Common myeloid progenitor, CD34-positive (primary cell): ENCODE measurements at places on chromosomes 11 and 22.
A peak's percentile ranks its signal among the peaks of the same experiment; 100 is the strongest.

DNA sequence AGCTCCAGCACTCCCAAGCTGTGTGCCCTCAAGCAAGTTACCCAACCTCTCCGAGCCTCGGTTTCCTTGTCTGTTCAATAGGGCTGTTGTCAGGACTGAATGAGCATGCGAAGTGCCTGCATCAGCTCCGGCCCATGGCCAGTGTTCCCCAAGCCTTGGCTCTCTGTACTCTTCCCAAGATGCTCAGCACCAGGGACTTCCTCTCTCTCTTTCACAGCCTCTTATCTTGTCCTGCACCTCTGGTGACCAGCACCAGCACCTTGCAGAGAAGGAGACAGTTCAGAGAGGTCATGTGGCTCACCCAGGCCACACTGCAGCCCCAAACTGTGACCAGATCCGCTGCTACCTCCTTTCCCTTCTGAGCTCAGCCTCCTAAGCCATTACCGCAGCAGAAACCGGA is 120.3 kb upstream of the ANO1 start:
- no peak for DNase-seq
- no peaks in the 10 kb centered on the region for H3K27me3 ChIP-seq
- no peaks in the 10 kb centered on the region for H3K4me1 ChIP-seq

DNA sequence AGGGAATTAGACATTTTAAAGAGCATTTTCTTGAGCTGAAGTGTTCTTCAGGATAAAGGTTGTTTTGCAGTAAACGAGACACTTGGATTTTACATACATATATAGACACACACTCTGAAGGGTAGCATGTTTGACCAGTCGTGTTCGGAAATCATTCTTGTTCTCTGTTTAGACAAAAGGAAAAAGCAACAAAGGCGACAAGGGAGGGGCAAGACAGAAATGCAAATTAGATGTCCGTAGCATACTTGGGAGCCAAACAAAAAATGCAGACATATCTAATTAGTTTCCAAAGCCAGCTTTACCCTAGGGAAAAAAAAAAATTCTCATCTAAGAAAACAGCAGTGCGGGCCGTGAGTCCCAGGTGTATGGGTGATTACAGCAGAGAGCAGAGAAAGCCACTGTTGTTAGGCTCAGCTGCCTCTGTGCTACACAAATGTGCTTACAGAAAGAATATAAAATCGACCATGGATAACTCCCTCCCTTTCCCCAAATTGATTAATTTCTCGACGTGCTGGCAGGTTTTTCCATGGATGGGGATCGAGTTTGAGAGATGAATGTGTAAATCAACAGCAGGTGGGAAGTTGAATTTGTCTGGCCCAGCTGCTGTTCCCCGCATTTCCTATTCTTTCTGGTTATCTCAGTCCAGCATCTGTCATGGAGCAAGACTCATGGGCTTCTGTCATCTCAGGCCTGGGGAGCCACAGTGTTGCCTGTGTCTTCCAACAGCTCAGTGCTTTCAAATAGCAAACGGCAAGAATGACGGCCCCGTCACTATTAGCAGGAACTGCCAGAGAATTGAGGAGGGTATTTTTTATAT is 176.5 kb upstream of the TTC12 start:
- no peaks in the 10 kb centered on the region for H3K4me1 ChIP-seq
- H3K36me3 ChIP-seq, result no peaks in the 10 kb centered on the region
- no peak overlapping the region for H3K4me3 ChIP-seq
- H3K27me3 ChIP-seq, result no peaks in the 10 kb centered on the region

DNA sequence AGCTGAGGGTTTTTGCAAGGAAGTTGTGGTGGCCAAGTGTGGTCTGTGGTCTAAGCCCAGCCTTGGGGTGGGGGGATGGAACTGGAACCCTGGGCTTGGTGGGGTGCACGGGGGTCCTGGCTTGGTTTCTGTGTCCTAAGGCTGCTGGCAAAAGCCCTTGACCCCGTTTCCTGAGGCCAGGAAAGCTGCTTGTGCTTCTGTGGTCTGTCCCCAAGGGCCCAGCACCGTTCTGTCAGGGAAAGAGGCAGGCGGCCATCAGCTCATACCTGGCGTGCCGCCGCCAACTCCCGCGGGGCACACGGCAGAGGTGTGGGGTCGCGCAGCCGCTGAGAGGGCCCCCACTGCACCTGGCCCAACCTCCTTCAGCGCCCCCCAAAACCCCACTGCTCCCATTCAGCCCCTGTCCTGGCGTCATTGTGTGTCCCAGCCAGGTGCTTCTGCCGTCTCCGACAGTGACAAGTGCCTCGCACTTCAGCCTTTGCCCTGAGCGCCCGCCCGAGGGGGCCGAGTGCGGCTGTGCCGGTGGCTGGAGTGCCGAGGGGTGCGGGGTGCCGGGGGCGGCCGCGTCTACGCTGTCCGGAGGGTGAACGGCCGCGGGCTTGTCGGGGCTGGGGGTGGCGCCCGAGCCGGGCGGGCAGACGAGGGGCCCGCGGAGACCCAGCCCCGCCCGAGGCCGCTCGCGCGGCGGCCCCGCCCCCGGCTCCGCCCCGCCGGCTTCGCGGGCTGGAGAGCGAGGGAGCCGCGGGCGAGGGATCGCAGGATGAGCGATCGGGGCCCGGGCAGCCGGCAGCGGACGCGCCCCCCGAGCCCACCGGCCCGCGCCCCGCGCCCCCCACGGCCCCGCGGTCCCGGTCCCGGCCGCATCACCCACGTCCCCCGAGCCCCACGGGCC is at the start of gene CNIH2:
CNIH2 (plus strand) TSS at position 705 of the 892 bp plus-strand sequence. CDS start 282 bp downstream, outside the sequence.
- peak; percentile 72 for DNase-seq
- no peak within 1 kb of the TSS for H3K27ac ChIP-seq
- peaks cover 26% of the 10 kb centered on the region for H3K4me1 ChIP-seq
- H3K36me3 ChIP-seq, result peaks cover 36% of the 10 kb centered on the region

DNA sequence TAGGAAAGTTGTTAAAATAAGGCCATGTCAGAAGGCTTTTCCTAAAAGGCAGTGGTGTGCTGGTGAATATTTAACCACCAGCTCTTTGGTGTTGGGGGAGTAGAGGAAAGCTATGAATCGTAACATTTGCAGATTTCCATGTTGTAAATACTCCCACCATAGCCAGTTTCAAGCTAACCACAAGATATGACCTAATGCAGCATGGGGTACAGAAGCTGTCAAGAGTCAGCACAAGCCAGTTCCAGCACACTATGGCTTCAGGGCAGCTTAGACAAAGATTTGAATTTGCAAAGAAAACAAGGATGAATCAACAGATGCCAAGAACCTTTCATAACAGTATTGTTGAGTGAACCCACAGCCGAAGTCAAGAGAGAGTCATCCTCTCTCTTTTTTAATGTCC is 40.0 kb downstream of the COMMD9 start:
- no peak overlapping the region for H3K4me3 ChIP-seq
- H3K27me3 ChIP-seq, result peaks cover 8% of the 10 kb centered on the region
- H3K36me3 ChIP-seq, result no peaks in the 10 kb centered on the region
- DNase-seq, result no peak
- H3K4me1 ChIP-seq, result no peaks in the 10 kb centered on the region
- H3K27ac ChIP-seq, result no peak overlapping the region

DNA sequence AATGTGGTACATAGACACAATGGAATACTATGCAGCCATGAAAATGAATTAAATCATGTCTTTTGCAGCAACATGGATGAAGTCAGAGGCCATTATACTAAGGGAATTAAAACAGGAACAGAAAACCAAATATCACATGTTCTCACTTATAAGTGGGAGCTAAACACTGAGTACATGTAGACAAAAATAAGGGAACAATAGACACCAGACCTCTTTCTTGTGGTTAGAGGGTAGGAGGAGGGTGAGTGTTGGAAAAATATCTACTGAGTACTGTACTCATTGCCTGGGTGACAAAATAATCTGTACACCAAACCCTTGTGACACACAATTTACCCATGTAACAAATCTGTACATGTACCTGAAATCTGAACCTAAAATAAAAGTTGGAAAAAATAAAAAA is 59.1 kb upstream of the ANO5 start:
- no peaks in the 10 kb centered on the region for H3K36me3 ChIP-seq
- no peak for DNase-seq
- no peak overlapping the region for H3K4me3 ChIP-seq

GRCh38 chr11:113173126-113173525 is 141.3 kb upstream of the TTC12 start:
- H3K27me3 ChIP-seq, result no peaks in the 10 kb centered on the region
- DNase-seq, result no peak
- no peak overlapping the region for H3K27ac ChIP-seq
- no peak overlapping the region for H3K4me3 ChIP-seq
- H3K4me1 ChIP-seq, result no peaks in the 10 kb centered on the region

DNA sequence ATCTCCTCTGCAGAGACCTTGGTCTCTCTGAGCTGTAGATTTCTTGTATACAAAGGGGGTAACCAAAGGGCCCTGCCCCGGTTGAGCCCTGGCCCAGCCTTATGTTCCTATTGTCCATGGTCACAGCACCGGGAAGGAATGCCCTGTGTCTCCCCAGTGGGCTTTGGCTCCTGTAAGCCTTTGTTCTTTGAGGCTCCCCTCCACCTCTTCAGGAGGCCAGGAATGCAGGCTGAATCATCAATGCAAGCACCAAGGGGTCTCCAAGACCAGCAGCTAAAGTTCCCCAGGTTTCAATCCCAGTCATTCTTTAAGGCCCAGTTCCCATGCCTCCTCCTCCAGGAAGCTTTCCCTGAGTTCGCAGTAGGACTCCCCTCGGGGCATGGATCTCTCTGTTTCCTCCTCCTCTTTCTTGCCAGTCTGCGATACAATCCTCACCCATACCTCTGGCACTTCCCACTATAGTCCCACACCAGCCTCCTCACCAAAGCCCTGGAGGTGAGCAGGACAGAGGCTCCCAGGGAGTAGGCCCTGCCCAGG is 29.2 kb upstream of the KLHL35 start:
- H3K36me3 ChIP-seq, result no peaks in the 10 kb centered on the region
- no peak overlapping the region for H3K27ac ChIP-seq
- H3K27me3 ChIP-seq, result no peaks in the 10 kb centered on the region
- DNase-seq, result no peak
- no peaks in the 10 kb centered on the region for H3K4me1 ChIP-seq

DNA sequence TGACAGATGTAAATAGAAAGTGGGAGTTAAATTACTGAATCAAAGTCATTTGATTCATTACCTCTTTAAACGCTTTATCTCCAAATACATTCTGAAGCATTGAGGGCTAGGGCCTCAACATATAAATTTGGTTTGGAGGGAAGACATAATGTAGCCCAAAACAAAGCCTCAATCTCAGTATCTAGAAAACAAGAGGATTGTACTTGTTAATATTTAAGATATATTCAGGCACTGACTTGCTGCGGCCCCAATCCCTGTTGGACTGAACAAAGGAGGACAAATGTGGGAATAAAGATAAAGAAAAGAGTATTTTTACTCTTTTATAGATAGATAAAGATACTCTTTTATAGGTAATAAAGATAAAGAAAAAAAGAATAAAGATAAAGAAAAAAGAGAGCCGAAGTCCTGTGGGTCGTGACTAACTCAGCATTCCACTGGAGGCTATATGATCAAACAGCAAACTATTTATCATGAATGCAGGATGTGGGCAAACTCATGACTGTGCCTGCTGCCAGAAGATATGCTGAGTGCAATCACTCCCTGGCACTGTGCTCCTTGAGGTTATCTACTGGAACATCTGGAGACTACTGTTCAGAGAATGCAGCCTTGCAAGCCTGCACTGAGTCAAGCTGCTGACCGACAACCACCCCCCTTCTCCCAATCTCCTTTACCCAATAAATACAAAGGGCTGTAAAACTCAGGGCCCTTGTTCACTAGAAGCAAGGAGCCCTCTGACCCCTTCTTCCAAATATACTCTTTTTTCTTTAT is 6.9 kb downstream of the OR10V1 start:
- no peak overlapping the region for H3K4me3 ChIP-seq
- H3K27me3 ChIP-seq, result no peaks in the 10 kb centered on the region
- peak; percentile 81 for DNase-seq
- H3K36me3 ChIP-seq, result no peaks in the 10 kb centered on the region
- H3K4me1 ChIP-seq, result no peaks in the 10 kb centered on the region

- no peak for DNase-seq
- no peaks in the 10 kb centered on the region for H3K27me3 ChIP-seq
- no peak overlapping the region for H3K4me3 ChIP-seq
Observed at GRCh38 chr22:49937758-49938564, 19.5 kb downstream of the CRELD2 start.

GRCh38 chr22:49446759-49447710 is 380.6 kb downstream of the BRD1 start:
- DNase-seq, result no peak
- H3K4me1 ChIP-seq, result no peaks in the 10 kb centered on the region
- H3K27me3 ChIP-seq, result peaks cover 5% of the 10 kb centered on the region
- no peak overlapping the region for H3K4me3 ChIP-seq
- H3K27ac ChIP-seq, result no peak overlapping the region

- no peaks in the 10 kb centered on the region for H3K27me3 ChIP-seq
- H3K4me3 ChIP-seq, result no peak overlapping the region
- no peak overlapping the region for H3K27ac ChIP-seq
- no peaks in the 10 kb centered on the region for H3K4me1 ChIP-seq
Observed at GRCh38 chr11:28223994-28224393, 115.8 kb downstream of the METTL15 start.

GRCh38 chr22:36765943-36766450 is 9.9 kb downstream of the IFT27 start:
- H3K27ac ChIP-seq, result no peak overlapping the region
- DNase-seq, result no peak
- H3K27me3 ChIP-seq, result no peaks in the 10 kb centered on the region
- no peak overlapping the region for H3K4me3 ChIP-seq
- H3K4me1 ChIP-seq, result peaks cover 16% of the 10 kb centered on the region

GRCh38 chr11:18490736-18491485 is 35.3 kb downstream of the LDHAL6A start:
- H3K4me3 ChIP-seq, result no peak overlapping the region
- no peaks in the 10 kb centered on the region for H3K27me3 ChIP-seq
- no peak overlapping the region for H3K27ac ChIP-seq
- peaks cover 19% of the 10 kb centered on the region for H3K36me3 ChIP-seq

DNA sequence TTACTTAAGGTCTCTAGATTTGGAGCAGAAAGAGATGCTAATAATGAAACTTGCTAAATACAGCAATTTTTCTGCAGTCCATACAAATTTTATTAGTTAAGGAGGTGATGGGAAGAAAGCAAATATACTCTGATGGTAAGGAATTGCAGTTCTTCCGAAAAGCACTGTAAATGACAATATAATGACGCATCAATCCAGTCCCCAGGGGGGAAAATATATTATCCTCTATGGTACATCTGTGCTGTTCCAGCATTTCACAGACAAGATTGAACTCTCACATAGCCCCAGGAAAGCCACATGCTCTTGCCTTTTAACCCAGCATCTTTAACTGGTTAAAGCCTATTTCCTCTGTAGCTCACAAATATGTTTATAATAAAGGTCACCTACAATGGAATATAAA is 416.6 kb upstream of the CCDC90B start:
- no peak for DNase-seq
- no peaks in the 10 kb centered on the region for H3K4me1 ChIP-seq
- no peaks in the 10 kb centered on the region for H3K27me3 ChIP-seq
- H3K27ac ChIP-seq, result no peak overlapping the region
- H3K4me3 ChIP-seq, result no peak overlapping the region
- no peaks in the 10 kb centered on the region for H3K36me3 ChIP-seq

GRCh38 chr11:120270386-120270785 is 30.4 kb downstream of the POU2F3 start:
- no peaks in the 10 kb centered on the region for H3K4me1 ChIP-seq
- DNase-seq, result no peak
- H3K4me3 ChIP-seq, result no peak overlapping the region
- H3K27ac ChIP-seq, result no peak overlapping the region

- no peak for DNase-seq
- no peaks in the 10 kb centered on the region for H3K27me3 ChIP-seq
- H3K27ac ChIP-seq, result no peak overlapping the region
- no peaks in the 10 kb centered on the region for H3K36me3 ChIP-seq
Observed at GRCh38 chr11:10561043-10561818, 7.2 kb downstream of the LYVE1 start.
